Motor neuron (in vitro differentiated cells): ENCODE measurements at places on chromosomes 2 and 18. TPM values are rescaled to one million over a fixed set of nuclear protein-coding genes. Genes with fewer than 3 reads are reported as not detected.

The NEUROD1 gene
- 53.4 and 59.0 TPM in 2 replicates for total RNA-seq

The POTEJ gene
- 0.50 and 0.97 TPM in 2 replicates for total RNA-seq

The VAMP8 gene
- 10.0 and 12.1 TPM in 2 replicates for total RNA-seq

The TMEM182 gene
- 5.9 and 6.2 TPM in 2 replicates for total RNA-seq

The CCDC85A gene
- total RNA-seq, result 0.24 and 0.30 TPM in 2 replicates

The FNDC4 gene
- 45.4 and 74.2 TPM in 2 replicates for total RNA-seq

The RAB11FIP5 gene
- 12.4 and 13.7 TPM in 2 replicates for total RNA-seq

The PLEK gene
- 0.52 and 1.6 TPM in 2 replicates for total RNA-seq

The STK17B gene
- total RNA-seq, result 8.2 and 8.4 TPM in 2 replicates

The TWSG1 gene
- total RNA-seq, result 158 and 184 TPM in 2 replicates

The ASPRV1 gene
- 2.6 and 3.0 TPM in 2 replicates for total RNA-seq

The TPO gene
- 0.63 and 0.66 TPM in 2 replicates for total RNA-seq

The SYT4 gene
- 0.28 TPM in 1 of 2 replicates, not detected in the other for total RNA-seq

The UGT1A1 gene
- 1.6 and 2.2 TPM in 2 replicates for total RNA-seq

The C2orf92 gene
- total RNA-seq, result 16.2 and 23.2 TPM in 2 replicates

The OSR1 gene
- 0.19 and 0.27 TPM in 2 replicates for total RNA-seq

The DRC1 gene
- not detected in 2 replicates for total RNA-seq

The COPS8 gene
- 121 and 122 TPM in 2 replicates for total RNA-seq

The CPLX4 gene
- 0.27 TPM in 1 of 2 replicates, not detected in the other for total RNA-seq

The RAMP1 gene
- 1.1 and 1.6 TPM in 2 replicates for total RNA-seq

The RHBDD1 gene
- total RNA-seq, result 17.8 and 24.1 TPM in 2 replicates

The GIGYF2 gene
- 49.4 and 52.3 TPM in 2 replicates for total RNA-seq

The MOGAT1 gene
- not detected in 2 replicates for total RNA-seq

The SLC19A3 gene
- total RNA-seq, result 6.6 and 7.5 TPM in 2 replicates

The LRP2 gene
- total RNA-seq, result 29.2 and 48.2 TPM in 2 replicates

The FMNL2 gene
- 38.6 and 40.8 TPM in 2 replicates for total RNA-seq

The NYAP2 gene
- 7.6 and 7.9 TPM in 2 replicates for total RNA-seq

The MAIP1 gene
- 32.6 and 35.5 TPM in 2 replicates for total RNA-seq

The KLHL14 gene
- total RNA-seq, result 0.29 and 0.30 TPM in 2 replicates

The C2orf81 gene
- 2.4 and 3.8 TPM in 2 replicates for total RNA-seq

The ABHD1 gene
- 2.0 and 3.7 TPM in 2 replicates for total RNA-seq

The SPHKAP gene
- total RNA-seq, result 0.57 and 0.60 TPM in 2 replicates

The MYL1 gene
- total RNA-seq, result not detected in 2 replicates

The CYP27A1 gene
- 12.0 and 15.3 TPM in 2 replicates for total RNA-seq

The RAX gene
- total RNA-seq, result not detected in 2 replicates

The GLI2 gene
- 0.71 and 1.5 TPM in 2 replicates for total RNA-seq

The SLC4A3 gene
- total RNA-seq, result 0.05 and 0.16 TPM in 2 replicates

The IL1B gene
- total RNA-seq, result 1.2 TPM in 1 of 2 replicates, not detected in the other

The CD207 gene
- total RNA-seq, result 0.14 and 0.25 TPM in 2 replicates
